Kidney capillary endothelial cell (primary cell): ENCODE measurements at places on chromosomes 12 and 14.
A peak's percentile ranks its signal among the peaks of the same experiment; 100 is the strongest.

DNA sequence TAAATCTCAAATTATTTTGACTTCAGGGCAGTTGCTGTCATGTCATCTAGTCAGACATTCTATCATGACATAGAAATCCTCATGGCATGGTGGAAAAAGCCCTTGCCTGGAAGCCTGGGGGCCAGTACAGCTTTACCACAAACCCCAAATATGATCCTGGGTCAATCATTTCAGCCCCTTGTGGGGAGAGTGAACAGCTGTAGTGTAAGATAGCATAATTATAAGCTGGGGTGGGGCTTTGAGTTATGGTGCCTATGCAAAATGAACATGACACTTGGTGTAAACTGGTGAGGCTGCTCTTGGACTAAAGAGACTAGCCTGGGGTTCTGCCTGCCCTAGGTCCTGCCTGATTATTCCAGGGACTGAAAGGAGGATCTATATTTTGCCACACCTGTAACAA, 207.7 kb upstream of the DDHD1 start:
- DNase-seq: no peak

DNA sequence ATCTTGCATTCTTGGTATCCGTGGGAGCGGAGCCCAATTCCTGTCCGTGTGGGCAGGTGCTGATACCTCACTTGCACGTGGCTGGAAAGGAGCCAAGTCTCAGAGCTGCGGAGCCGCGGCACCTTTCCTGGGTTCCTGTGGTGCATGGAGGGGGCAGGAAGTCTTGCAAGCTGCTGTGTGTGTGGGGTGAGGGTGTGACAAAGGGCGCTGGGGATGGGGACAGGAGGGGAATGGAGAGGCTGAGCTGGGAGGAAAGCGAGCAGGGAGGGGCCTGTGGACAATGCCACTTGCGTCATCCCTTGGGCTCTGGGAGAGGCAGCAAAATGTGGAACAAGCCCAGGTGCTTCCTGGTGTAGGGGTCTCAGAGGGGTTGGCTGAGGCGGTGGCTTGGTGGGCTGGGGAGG, 86.7 kb downstream of the CALM1 start:
- DNase-seq: no peak

GRCh38 chr14:41302776-41303175, 303.9 kb upstream of the LRFN5 start:
- no peak for DNase-seq

DNA sequence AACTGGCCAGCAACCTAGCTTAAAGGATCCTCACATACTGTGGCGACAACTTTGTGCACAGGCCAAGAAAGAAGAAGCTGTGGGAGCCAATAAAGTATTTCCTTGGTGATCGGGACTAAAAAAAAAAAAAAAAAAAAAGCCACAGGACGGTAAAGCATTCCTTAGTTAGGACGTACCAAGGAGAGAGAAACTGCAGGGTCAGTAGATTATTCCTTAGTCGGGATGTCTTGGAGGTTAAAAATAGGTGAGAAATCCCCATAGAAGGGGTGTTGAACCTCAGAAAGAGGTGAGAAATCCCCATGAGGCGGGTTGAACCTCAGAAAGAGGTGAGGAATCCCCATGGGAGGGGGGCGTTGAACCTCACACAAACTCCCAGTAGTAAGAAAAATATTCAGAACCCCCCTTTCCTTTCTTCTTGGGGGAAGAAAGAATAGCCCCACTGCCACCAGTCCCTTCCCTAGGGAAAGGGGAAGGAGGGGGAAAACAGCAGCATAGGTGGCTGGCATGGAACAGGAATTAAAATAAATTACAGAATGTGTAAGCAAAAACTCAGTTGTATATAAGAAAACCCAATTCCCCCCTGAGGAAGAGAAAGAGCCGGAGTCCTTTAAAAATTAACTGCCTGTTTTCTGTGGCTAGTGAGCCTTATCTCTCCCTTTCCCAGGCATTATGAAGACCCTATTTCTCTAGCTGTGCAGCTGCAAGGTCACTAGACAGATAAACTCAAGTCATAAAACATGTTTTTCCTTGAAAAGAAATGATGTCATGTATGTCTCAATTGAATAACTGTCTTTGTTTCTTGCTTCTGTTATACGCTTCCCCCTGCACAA, 26.8 kb downstream of the KLRK1 start:
- no peak for DNase-seq

GRCh38 chr12:111361717-111362576, 6.9 kb downstream of the PHETA1 start:
- no peak for DNase-seq

DNA sequence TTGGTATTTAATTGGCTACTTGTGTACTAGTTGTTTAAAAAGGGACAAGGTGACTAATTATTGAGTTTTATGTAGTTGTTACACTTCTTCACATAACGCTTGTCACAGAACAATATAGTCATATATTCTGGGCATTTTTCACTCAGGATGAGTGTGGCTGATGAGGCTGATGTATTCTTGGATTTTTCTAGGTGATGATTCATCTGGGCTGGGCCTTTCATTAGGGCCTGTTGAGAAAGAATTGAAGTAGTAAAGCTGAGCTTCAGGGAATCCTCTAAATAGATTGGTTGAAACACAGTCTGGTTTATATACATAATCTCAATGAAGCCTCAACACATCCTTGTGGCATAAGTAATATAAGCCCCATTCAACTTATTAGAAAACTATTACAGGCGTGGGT, 445.7 kb downstream of the DAD1 start:
- DNase-seq: no peak

- no peak for DNase-seq
These were observed 20.7 kb downstream of the NFKBIA start for GRCh38 chr14:35383569-35384454.

DNA sequence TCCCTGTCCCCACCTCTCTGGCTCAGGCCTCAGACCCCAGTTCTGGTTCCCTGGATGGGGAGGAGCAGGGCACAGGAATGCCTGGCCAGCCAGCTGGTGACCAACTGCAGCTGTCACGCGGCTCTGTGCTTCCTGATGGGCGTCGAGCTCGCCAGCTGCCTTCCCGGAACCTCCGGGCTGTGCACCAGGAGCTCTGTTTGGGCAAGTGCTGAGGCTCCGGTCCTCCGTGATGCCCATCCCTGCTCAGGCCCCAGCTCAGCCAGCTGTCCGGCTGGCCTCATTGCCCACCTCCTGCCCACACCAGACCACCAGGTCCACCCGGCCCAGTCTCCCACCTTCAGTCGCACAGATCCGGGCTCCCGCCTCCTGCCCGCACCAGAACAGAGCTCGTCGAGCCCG, 4.8 kb downstream of the IFFO1 start:
- DNase-seq: no peak

GRCh38 chr12:26599096-26599695, 233.8 kb downstream of the ITPR2 start:
- DNase-seq: no peak

GRCh38 chr12:100404769-100405407, 48.0 kb downstream of the SLC17A8 start:
- peak; percentile 35 for DNase-seq

GRCh38 chr14:51228391-51228790, 11.7 kb upstream of the TMX1 start:
- no peak for DNase-seq

DNA sequence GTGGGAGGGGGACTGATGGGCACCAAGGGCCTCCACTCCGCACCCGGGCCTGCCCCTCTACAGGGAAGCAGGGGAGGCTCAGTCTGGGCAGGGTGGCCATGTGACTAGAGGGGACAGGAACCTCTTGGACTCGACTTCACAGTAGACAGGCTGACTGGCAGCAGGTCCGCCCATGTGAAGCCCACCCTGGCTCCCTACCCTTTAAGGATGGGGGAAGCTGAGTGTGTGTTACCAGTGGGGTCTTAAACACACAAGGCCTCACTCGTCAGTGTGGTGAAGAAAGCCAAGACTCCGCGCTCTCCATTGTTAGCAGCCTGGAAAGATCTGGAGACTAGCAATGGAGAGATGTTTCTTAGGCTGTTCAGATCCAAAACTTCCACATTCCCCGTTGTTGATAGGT, 52.4 kb downstream of the ANAPC7 start:
- DNase-seq: no peak

GRCh38 chr14:101217080-101217463, 313.6 kb upstream of the RTL1 start:
- no peak for DNase-seq

- no peak for DNase-seq
These were observed 449.4 kb downstream of the RERGL start for GRCh38 chr12:17640615-17641014.

GRCh38 chr12:109626378-109627115, 53.0 kb downstream of the MVK start:
- DNase-seq: no peak

DNA sequence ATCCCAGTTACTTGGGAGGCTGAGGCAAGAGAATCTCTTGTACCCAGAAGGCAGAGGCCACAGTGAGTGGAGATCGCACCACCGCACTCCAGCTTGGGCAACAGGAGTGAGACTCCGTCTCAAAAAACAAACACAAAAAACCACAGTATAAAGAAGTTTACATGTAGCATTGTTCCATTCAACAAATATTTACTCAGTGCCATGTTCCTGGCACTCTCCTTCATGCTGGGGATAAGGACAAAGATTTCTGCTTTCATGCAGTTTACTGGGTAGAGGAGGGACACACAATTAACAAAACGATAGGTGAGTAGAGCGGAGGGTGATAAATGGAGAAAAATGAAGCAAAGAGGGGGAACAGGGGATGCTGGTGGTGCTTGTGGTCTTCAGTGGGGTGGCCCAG, 68.2 kb upstream of the OVCH1 start:
- no peak for DNase-seq

- peak; percentile 91 for DNase-seq
These were observed 156.6 kb downstream of the DAD1 start for GRCh38 chr14:22432348-22432976.

- DNase-seq: no peak
These were observed 99.5 kb downstream of the ERGIC2 start for GRCh38 chr12:29281371-29282005.

GRCh38 chr12:100566887-100567637, 6.4 kb upstream of the GAS2L3 start:
- DNase-seq: no peak

DNA sequence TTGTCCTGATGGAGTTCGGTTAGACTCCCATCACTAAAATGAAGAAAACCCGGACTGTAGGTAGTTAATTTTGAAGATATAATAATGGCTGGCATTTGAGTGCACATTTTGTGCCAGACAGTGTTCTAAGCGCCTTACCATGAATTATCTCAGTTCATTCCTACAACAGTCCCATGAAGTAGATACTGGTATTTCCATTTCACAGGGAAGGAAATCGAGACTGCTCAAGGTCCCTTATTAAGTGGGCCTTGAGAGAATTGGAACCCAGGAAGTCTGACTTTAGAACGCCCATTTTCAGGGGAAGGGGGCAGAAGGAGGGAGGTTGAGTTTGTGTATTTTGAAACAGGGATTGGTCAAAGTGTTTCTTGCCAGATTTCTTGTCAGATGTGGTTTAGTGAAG, 855 bp downstream of the MNAT1 start:
- no peak for DNase-seq

DNA sequence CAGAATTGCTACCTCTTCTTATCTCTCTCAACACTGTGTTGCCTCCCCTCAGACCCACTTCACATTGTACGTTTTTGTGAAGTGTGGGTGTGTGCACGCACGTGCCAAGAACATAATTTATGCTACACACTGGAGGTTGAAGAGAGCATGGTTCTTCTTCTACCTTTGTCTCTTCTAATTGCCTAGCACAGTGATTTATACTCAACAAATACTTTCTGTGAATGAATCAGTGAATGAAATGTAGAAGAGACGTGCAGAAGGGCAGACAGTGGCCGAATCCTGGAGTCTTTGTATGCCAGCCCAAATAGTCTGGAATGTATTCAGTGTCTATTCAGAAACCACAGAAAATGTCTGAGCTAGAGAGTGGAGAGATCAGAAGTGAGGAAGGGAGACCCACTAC, 4.6 kb upstream of the SAMD4A start:
- no peak for DNase-seq

DNA sequence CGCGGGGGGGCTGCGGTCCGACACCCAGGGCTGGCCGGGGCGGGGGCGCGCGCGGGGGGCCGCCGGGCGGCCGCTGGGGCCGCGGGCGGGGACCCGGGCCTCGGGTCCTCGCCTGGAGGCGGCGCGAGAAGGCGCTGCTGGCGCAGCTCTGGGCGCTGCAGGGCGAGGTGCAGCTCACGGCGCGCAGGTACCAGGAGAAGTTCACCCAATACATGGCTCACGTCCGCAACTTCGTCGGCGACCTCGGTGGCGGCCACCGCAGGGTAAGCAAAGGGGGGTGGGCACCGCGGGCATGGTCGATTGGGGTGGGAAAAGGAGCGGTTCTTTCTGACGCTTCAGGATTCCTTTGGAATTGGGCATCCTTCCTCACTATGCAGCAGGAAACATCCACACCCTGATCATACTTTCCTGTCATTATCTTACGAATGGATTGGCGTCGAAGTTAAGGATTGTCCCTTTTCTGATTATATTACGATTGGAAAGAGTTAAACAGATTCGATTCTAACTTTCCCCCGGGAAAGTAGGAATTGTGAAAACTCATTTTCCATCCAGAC, 798 bp downstream of the PDZRN4 start:
- DNase-seq: no peak

GRCh38 chr12:19530637-19531023, 91.3 kb downstream of the AEBP2 start:
- no peak for DNase-seq

- no peak for DNase-seq
These were observed 1.6 kb downstream of the CDH24 start for GRCh38 chr14:23055621-23056144.

- peak; percentile 0 for DNase-seq
These were observed 209.7 kb downstream of the ATXN7L3B start for GRCh38 chr12:74747305-74747704.

DNA sequence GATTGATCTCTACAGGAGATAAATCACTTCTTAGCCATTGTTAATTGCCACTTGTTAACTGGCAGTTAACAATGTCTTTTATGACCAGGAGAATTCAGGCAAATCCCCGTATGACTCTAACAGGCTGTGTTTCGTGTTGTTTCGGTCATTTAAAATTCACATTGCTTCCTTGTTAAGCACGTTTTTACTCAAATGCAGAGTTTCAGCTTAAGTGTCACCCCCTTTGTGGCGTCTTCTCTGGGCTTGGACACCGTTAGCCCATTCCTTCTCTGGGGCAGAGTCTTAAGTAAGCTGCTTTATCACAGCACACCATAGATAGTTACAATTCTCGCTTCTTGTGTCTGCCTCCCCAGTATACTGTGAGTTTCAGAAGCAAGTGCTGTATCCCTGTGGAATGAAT, 205.4 kb downstream of the EPS8 start:
- DNase-seq: no peak

- DNase-seq: no peak
These were observed 19.6 kb upstream of the ATP5MC2 start for GRCh38 chr12:53695152-53696145.

DNA sequence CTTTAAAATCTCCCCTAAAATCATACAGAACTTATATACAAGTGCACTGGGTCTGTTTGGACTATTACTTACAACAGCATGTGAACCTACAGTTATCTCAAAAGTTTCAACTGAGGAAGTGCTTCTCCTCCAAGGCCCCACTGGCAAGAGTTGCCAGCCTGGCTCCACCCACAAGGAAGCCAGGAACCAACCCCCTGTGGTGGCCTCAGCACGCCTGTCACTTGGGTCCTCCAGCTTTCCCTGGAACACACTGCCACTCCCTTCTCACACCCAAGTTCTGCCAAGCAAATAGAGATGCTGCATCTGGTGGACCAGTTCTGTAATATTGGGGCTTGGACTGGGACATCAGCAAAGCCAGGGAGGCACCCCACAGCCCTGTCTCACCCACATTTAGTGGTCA, 115.4 kb downstream of the GCH1 start:
- DNase-seq: no peak
